ENCODE measurements at places on chromosomes 16 and 17.
A peak's percentile ranks its signal among the peaks of the same experiment; 100 is the strongest.

DNA sequence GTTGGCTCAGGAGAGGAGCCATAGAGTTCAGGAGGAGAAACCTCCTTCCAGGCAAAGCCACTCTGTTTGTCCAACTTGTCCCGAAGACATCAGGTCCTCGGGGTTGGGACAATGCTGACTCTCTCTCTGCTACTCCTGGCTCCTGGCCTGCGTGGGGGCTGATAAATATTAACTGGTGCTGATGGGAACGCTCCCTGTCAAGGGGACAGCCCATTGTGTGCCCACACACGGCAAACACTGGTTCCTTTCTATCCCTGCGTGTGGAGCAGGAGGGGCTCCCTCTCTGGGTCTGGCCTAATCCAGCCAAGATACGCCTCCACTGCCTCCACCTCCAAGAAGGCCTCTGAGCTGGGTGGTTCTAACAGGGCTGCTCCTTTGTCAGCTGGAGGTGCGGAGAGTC lies 4.4 kb downstream of the KIF19 start:
- DNase-seq: no peak

- DNase-seq: no peak
These were observed 69.9 kb upstream of the NACA2 start for GRCh38 chr17:61660746-61661485.

- no peak for DNase-seq
These were observed 3.2 kb downstream of the GAS7 start for GRCh38 chr17:10195090-10195805.

- DNase-seq: no peak
These were observed 1.5 kb upstream of the PRKCA start for GRCh38 chr17:66300956-66301355.

GRCh38 chr16:86227041-86227440 lies 283.3 kb upstream of the FOXF1 start:
- no peak for DNase-seq

- no peak for DNase-seq
These were observed 51.2 kb downstream of the SOX9 start for GRCh38 chr17:72171703-72172667.

DNA sequence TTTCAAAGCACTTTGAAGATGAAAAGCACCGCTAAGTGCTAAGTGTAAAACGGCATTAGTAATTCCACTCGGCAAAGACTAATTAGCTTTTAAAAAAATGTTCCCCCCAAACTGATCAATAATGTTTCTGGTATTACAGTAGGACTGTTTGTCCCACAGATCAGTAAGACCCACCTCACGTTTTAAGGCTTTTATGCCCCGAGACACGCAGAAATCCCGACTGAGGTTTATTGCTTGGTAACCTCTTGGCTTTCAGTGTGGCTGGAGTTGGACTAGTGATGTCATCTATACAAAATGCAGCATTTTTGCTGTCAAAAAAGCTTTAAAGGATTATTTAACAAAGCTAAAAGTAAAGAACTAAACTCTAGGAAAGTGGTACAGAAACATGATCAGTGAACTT lies 414.6 kb upstream of the PSMD7 start:
- no peak for DNase-seq

GRCh38 chr16:54286366-54287130 lies at the start of gene IRX3:
Gene IRX3 (minus strand): TSS chr16:54286787. CDS start chr16:54286050, 737 bp downstream.
- DNase-seq: peak; percentile 97

GRCh38 chr16:4660454-4661007 lies 32.8 kb upstream of the NUDT16L1 start:
- peak; percentile 45 for DNase-seq

DNA sequence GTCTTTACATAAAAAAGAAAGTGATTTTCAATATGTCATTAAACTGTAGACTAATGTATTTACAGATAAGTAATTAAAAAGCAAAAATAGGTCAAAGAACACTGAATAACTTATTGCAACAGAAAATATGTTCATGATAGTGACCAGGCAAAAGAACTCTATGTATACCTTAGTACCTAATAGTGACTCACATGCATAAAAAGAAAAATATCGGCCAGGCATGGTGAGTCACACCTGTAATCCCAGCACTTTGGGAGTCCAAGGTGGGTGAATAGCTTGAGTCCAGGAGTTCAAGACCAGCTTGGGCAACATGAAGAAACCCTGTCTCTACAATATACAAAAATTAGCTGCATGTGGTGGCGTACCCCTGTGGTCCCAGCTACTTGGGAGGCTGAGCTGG lies 33.0 kb upstream of the TOM1L1 start:
- DNase-seq: no peak

Data from EL (cell line).